ENCODE measurements at places on chromosomes 5 and 9. TPM values are rescaled to one million over a fixed set of nuclear protein-coding genes. Genes with fewer than 3 reads are reported as not detected.

DNA sequence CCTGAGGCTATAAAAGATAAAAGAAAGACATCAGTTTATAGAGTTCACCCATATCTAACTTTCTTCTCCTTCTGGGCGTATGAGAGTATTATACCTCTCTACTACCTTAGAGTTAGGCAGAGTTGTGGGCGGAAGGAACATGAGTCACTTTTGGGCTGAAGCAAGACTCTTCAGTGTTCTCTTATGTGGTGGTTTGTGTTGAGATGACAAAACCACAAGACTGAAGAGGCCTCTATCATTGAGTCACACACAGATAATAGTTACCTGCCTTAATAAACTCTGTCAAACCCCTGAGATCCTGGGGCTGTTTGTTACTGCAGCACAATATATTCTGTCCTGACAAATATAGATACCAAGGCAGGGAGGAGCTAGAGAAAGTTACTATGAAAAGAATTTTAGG, 184.2 kb downstream of the EFNA5 start:
- DNase-seq = no peak

PCDHB6 gene
- 0.11 TPM for polyA plus RNA-seq

- DNase-seq = no peak
Observed at GRCh38 chr5:116409591-116410296, 164.9 kb downstream of the SEMA6A start.

DNA sequence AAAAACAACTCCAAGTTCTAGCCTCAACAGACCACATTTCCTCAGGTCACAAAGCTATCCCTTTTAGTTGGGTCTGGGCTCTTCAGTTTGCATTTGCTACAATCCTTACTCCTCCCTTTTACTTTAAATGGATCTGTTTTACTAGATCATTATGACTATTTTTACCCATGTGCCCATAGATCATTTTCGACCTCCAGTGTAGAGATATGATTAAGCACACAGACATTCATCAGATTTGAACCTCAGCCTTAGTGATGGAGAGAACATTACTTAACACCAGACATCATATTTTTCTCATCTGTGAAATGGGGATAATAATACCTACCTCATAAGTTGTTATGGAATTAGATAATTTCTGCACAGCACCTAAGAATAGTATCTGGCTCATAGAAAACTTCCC, 141.9 kb downstream of the NPR3 start:
- DNase-seq = no peak

- DNase-seq = no peak
Observed at GRCh38 chr5:130496215-130496614, 592.0 kb downstream of the CHSY3 start.

PDCD1LG2 gene
- not detected for polyA plus RNA-seq

DNA sequence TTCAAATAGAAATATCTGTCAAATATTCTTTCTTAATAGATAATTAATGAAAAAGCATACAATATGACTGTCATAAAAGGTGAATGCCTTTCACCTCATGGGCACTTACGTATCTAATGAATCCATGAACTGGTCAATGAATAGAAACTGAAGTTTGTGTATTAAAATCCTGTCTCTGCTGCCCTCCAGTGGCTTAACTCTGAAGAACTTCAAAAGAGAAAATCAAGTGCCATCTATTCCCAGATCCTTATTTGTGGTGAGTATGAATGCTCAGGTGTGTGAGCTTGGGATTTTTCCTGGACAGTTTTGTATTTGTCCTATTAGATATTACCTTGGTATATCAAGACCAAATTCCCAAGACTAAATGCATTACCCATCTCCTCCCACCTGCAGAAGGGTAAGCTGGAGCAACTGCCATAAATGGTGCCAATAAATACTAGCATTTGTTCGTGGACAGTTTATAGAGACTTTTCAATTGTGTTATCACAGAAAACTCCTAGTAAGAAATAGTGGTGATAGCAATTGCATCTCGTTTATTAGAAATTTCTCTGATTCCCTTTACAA, 44.0 kb upstream of the SVEP1 start:
- peak; percentile 79 for DNase-seq

Data from GM23338 (cell line).